Left lobe of liver (tissue), 2 donors: ENCODE measurements at places on chromosomes 4 and X. TPM values are rescaled to one million over a fixed set of nuclear protein-coding genes. Genes with fewer than 3 reads are reported as not detected.

Gene ZCCHC18
- not detected for total RNA-seq

Gene ALB
- 99,767 TPM for total RNA-seq

Gene ZBTB49
- total RNA-seq = 3.2 TPM

Gene CNKSR2
- 2.2 TPM for total RNA-seq

Gene SERTM2
- total RNA-seq = 0.05 TPM

Gene NXT2
- 2.6 TPM for total RNA-seq

Gene NDP
- not detected for total RNA-seq

Gene NHSL2
- 1.3 TPM for total RNA-seq

Gene APELA
- not detected for total RNA-seq

Gene NKX3-2
- not detected for total RNA-seq

Gene BCORL1
- 8.1 TPM for total RNA-seq

Gene DCX
- total RNA-seq = not detected

Gene SPP1
- 10.5 TPM for total RNA-seq

Gene TRIM60
- total RNA-seq = not detected

Gene FATE1
- total RNA-seq = not detected

Gene ATP8A1
- total RNA-seq = 1.0 TPM

Gene FHDC1
- total RNA-seq = 0.28 TPM

Gene UBQLN2
- total RNA-seq = 11.6 TPM

Gene MYOZ2
- total RNA-seq = not detected

Gene MAB21L2
- 0.48 TPM for total RNA-seq

Gene MAP7D2
- total RNA-seq = 0.08 TPM

Gene NPY5R
- total RNA-seq = not detected
